ENCODE measurements at places on chromosomes 4 and X.

DNA sequence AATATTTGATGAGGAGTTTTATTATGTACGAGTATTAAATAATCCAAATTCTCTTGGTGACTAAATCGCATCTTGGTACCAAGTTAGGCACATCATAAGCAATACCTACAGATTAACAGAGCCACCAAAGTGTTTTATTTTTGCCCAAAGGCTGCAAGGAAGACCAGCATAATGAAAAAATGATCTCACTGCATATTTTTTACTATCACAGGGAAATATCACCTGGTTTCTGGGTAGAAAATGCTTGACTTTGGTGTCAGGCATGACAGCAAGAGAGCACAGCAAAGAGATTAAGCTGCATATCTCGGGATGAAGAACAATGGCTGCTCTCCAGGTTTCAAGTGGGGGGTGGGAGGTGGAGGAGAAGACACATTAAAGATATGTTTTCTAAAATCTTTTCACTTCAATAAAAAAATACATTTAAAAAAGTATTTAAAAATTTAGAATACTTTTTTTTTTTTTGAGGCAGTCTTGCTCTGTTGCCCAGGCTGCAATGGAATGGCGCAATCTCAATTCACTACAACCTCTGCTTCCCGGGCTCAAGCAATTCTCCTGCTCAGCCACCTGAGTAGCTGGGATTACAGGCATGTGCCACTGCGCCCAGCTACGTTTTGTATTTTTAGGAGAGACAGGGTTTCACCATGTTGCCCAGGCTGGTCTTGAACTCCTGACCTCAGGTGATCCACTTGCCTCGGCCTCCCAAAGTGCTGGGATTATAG is 86.1 kb downstream of the FRYL start:
- DNase-seq: no peak

GRCh38 chr4:69957209-69957608 is 8.3 kb downstream of the CSN2 start:
- DNase-seq: no peak

- no peak for DNase-seq
Measured at GRCh38 chrX:45851434-45851991, 650.8 kb upstream of the DIPK2B start.

DNA sequence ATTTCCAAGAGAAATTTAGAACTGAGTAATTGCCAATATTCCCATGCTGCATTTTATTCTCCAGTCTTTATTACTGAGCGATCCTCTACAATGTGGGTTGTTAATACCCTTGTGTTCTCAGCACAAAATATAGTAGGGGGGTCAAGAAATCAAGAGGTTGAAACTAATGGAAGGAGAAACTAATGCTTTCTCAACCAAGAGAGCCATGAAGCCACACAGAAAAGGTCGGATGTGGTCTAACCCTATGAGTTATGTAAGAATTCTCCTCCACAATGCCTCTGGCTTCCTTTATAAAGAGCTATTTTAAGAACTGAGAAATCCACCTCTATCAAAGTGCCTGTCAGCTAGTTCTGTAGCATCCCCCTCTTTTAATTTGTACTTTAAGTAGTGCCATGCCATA is 268.5 kb downstream of the CHIC1 start:
- no peak for DNase-seq

GRCh38 chr4:91837608-91838029 is 466.1 kb upstream of the GRID2 start:
- DNase-seq: no peak

DNA sequence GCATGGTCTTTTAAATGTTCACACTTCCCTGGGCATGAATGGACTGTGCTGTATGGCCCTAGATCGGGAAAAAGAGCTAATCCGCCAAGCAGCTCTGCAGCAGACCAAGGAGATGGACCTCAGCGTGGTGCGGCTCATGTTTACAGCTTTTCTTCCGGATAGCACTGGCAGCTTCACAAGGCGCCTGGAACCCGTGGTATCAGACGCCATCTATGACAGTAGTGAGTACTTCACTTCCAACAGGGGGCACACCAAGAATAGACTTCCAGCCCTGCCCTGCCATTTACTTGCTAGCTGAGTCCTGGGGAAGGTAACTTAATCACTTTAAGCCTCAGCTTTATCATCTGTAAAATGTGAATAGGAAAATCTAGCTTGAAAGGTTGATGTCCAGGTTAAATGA is 77.7 kb downstream of the NFKB1 start:
- DNase-seq: no peak

DNA sequence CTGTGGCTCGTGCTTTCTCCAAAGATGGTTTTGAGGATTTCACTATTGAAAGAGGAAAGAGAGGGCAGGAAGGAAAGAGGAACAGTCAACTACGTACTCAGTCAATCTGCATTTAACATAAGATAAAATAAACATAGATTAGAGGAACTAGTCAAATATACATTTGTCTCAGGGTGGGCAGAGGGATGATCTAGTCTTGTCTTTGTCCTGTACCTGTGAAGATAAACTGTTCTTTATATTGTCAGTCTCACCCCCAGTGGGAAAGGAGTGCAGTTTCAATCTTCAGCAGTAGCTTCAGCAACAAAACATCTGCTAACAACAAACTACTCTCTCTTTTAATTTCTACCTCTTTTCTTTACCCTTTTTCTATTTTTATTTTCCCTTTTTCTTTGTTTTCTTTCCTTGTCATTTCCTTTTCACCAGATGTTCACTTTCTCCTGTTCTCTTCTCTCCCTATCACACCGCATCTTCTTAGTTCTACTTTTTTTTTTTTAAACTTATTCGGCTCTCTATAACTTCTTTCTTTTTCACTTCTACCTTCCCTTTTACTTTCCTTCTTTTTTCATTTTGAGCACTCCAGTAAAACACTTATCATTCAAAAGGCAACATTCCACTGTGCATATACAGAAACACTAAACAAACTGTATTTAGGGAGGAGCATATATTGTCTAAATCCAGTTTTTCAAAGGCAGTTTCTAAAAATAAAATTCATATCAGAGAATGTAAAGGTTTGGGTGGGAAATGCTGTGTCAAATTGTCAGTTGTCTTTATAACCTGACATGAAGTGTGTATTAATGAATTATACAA is 51.4 kb upstream of the GUCY1A1 start:
- DNase-seq: no peak

- DNase-seq: no peak
Measured at GRCh38 chr4:148112231-148112982, 329.8 kb downstream of the NR3C2 start.

DNA sequence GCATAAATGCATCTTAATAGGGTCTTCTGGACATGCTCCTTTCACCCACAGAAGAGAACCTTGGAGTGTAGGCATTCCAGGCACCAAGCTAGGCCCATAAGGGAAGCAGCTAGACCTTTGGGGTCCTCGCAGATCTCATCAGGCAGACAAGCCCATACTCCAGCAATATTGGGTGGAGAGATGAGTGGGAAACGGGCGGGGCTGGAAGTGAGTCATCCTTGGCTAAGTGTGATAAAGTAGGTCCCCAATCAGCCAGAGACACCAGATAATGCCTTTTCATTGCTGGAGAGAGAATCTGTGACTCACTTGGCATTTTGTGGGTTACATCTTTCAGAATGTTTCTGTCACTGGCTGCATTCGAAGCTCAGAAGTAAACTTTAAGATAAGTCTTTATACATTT is 133.3 kb upstream of the MBNL3 start:
- DNase-seq: no peak

GRCh38 chr4:66204534-66205247 is 534.4 kb upstream of the EPHA5 start:
- DNase-seq: no peak

DNA sequence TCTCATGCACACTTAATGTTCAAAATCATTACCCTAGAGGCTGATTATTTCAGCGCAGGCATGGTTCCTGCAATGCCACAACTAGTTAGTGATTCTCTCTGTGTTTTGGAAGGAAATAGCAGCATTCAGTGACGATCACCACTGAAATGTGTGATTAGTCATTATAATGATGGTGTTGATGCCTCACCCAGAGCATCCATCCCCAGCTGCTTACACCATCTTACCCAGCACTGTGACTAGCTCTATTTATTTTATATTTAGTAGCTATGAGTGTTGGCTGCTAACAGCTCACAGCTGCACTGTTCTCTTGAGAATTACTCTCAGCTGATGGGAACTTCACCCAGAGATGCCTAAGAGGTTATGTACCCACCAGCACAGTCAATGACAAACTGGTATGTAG is 60.5 kb upstream of the TSPAN7 start:
- no peak for DNase-seq

DNA sequence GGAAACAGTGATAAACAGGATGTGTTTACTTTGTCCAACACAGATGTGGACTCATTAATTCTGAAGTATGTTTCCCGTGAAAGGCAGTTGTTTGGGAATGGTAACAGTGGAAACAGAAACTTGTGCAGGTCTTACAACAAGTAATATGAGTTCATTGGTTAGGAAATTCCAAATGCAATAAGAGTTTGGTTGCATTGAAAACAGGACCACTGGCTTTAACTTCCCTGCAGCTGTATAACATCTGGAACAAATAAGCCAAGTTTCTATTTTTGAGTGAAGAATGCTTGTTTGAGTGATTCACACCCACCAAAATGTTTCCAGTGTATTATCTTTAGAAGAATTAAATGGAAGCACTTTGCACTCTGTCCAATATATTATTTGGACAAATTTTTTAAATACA is 82.4 kb upstream of the BMP3 start:
- DNase-seq: no peak

GRCh38 chrX:141733371-141733770 is 34.8 kb upstream of the SPANXD start:
- DNase-seq: no peak

GRCh38 chr4:100113096-100113495 is 77.2 kb downstream of the DDIT4L start:
- DNase-seq: no peak

- no peak for DNase-seq
Measured at GRCh38 chrX:153934148-153934761, 582 bp downstream of the NAA10 start.

DNA sequence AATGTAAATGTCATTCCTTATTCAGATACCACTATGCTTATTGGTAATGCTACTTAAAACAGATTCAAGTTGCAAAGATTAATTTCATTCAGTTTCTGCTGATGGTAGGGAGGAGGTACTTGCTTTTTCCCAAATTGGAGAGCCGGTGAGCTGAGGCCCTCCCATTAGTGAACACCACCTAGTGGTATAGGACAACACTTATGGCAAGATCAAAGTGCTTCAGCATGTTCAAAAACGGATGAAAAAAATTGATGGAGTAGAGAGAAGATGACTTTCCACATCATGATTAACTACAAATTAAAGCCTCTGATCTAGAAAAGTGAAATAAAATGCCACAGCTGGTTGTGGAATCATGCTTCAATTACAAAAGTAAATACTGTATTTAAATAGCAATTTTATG is 112.9 kb downstream of the MBNL3 start:
- no peak for DNase-seq

GRCh38 chr4:107733431-107733925 is 13.4 kb upstream of the PAPSS1 start:
- DNase-seq: no peak

GRCh38 chr4:116573540-116573939 is 511.8 kb downstream of the TRAM1L1 start:
- DNase-seq: no peak

DNA sequence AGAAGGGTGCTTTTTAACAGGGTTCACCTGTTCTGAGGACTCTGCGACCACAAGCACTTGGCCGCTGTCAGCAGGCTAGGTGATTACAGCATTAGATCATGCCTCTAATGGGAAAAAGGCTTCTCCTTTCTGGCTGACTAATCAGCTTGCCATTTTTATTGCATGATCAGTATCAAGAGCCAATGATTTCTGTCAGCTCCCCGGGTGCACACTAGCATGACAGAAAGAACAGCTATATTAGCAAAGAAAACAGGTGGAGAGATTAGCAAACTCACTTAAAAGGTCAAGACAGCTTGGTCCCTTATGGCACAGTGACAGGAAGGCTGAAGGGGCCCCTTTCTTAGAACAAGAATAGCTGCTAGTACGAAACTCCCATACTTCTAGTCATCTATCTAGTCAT is 170.0 kb downstream of the SMIM20 start:
- DNase-seq: no peak

GRCh38 chr4:151553874-151554273 is 144.9 kb downstream of the FHIP1A start:
- no peak for DNase-seq

DNA sequence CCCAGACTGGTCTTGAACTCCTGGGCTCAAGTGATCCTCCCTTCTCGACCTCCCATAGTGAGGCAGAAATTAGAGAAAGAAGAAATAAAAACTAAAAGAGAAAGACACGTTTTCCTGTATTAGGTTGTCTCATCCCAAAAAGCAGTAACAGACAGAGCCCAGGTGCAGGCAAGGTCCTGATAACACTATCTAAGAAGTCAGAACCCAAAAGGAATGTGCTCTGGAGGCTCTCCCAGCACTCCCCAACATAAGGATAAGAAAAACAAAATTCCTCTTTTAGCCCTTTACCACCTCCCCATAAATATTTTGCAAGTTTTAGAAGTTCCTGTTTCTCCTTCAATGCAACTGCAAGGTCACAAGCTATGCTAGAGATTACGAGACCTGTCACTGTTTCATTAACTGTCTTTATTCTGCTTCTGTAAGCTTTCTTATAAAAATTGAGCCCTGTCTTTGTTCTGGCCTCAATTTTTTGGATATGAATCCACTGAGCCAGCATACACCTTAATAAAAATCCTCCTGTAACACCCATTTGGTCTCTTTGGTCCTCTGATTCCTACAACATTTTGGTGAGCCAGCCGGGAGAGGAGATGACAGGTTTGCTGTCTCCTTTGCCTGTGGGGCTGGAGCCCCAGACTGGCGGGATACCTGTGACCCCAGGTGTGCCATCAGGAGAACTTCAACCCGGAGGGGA is 25.9 kb downstream of the LIAS start:
- DNase-seq: no peak

- no peak for DNase-seq
Measured at GRCh38 chrX:36957425-36958328, 50.5 kb upstream of the FAM47C start.

- DNase-seq: no peak
Measured at GRCh38 chrX:27008486-27008885, 454.7 kb downstream of the PPP4R3C start.

DNA sequence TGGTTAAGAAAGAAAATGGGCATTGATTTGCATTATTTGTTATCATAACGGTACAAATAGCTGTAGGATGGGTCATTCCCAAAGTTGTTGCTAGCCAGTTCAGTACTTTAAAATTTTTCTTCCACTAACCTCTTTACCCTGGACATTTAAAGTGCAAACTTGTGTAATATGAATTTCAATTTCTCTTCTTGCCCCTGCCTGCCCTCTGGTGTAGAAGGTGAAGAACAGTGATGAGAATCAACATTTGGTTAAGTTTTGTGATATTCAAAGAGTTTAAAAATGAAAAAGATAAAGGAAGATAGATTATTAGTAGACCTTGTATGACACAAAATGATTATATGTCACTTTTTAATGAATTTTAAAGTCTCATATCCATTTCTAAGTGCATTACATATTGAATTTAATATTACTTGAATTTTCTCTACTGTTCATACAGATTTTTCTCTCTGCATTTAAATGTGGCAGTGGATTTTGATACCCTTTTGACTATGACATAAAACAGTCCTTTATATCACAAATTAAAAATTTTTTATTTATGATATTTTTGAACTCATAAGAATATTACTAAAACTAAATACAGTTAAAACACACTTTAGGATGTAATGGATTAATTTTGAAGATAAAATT is 337.7 kb downstream of the BMPR1B start:
- no peak for DNase-seq

Measured in stimulated activated CD8-positive, alpha-beta memory T cell treated with anti-CD3 and anti-CD28 coated beads, Interleukin-2, amount 100 ng/mL, for 1 hour (primary cell).